Natural killer cell treated with Interleukin-12 subunit alpha and Interleukin-12 subunit beta and Interleukin-15 and Interleukin-18, amount 100 ng/mL, for 72 hours (primary cell): ENCODE measurements at places on chromosomes 11 and 22. TPM values are rescaled to one million over a fixed set of nuclear protein-coding genes. Genes with fewer than 3 reads are reported as not detected.

DNA sequence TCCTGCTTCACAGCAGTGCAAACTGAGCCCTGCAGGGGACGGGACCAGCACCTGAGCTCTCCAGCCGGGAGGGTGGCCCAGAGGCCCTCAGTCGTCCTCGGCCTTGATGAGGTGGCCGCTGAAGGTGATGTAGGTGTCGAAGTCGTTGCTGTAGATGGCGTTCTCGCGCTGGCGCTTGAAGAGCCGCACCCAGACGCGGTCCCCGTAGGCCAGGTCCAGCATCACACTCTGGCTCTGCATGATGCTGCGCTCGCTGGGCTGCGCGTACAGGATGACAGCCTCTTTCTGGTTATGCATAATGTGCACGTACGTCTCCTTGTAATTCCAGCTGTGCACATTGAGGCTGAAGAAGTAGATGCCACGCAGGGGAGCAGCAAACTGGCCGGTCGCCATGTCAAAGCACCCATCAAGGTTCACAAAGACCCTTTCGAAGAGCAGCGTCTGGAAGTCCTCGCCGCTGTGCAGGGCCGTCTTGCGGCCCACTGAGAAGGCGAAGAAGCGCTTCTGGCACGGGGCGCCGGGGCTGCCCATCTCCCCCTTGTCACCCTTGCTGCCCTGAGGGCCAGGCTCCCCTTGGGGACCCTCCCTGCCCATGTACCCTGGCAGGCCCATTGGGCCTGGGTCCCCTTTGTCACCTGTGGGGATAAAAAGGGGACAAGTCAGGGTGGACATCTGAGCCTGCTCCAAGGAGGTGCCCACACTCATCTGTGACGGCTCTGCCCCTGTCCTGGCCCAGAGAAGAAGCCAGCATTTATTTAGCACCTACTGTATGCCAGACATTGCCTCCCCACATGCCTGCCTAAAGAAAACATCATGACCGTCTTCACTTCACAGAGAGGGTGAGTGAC is 5.7 kb downstream of the C1QTNF6 start:
- no peak for DNase-seq

DNA sequence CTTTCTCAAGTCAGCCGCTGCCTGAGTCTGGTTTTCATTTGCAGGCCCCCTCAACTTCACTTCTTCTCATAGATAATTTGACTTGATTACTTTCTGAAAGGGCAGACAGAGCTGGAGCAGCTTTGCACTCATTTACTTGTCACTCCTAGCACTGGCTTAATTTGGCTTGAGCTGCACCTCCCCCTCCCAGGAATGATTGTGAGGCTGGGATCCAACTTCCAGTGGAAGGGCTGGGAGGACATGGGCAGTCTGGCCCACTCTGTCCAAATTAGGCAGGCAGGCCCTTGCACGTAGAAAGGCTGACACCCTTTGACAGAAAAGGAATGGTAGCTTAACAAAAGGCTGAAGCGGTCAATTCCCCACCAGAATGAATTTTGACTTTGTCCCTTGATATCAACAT is 453.9 kb downstream of the ETS1 start:
- DNase-seq: no peak

DNA sequence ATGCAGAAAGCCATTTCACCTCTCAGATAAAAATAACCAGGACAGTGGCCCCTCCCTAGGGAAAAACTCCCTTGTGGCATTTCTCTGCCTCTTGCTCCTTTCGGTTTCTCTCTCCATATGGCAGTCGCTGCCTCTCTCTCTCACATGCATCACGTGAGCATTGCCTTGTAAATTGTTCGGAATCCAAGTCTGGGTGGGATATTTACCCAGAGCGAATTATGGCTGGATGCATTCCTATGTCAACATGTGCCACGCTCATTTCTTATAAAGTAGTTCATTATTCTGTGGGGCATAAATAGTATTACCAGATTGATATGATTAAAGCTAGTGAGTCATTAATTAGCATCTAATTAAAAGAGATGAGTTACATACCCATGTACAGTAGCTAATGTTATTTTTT is 392.9 kb downstream of the INSC start:
- no peak for DNase-seq

DNA sequence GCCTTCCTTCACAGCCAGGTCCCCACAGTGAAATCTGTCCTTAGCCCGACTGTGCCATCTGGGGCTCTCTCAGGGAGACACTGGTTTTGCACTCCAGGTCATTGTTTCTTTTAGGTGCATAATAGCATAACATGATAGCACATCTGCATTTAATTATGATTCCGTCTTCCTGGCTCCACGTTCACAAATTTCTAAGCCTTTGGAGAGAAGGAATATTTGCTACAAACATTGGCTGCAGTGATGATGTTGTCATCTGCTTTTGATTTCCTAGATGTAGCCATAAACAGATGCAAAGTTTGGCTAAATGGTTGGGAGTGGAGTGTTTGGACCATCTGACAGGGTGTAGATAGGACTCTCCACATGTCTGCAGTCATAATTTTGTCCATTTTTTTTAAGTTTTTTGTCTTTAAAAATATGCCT is 12.0 kb upstream of the CAT start:
- no peak for DNase-seq

GRCh38 chr22:41560095-41560471 is 727 bp upstream of the CSDC2 start:
- no peak for DNase-seq

- peak; percentile 70 for DNase-seq
These were observed 599 bp downstream of the NPTXR start for GRCh38 chr22:38843201-38843656.

- no peak for DNase-seq
These were observed 2.0 kb downstream of the JRKL start for GRCh38 chr11:96391698-96392307.

GRCh38 chr11:72162891-72163492 is 27.5 kb downstream of the FOLR3 start:
- DNase-seq: no peak

DNA sequence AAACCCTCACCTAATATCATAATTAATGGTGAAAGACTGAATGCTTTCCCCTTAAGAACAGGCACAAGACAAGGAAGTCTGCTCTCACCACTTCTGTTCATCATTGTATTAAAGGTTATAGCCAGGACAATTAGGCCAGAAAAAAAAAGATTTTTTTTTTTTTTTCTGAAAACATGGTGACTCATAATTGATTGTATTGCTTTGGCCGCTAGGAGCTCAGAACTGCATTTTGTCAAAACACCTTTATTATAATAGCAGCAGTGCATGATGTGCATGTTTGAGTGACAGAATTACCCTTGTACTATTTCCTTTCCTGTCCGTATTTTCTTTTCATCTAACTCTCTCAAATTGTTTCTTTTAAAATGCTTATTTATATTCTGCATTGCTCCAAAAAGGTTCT is 98.1 kb downstream of the RNF169 start:
- DNase-seq: no peak

- no peak for DNase-seq
These were observed 457.9 kb upstream of the ISX start for GRCh38 chr22:34608106-34608505.

GRCh38 chr11:122782222-122782621 is 56.1 kb upstream of the CRTAM start:
- DNase-seq: no peak

DNA sequence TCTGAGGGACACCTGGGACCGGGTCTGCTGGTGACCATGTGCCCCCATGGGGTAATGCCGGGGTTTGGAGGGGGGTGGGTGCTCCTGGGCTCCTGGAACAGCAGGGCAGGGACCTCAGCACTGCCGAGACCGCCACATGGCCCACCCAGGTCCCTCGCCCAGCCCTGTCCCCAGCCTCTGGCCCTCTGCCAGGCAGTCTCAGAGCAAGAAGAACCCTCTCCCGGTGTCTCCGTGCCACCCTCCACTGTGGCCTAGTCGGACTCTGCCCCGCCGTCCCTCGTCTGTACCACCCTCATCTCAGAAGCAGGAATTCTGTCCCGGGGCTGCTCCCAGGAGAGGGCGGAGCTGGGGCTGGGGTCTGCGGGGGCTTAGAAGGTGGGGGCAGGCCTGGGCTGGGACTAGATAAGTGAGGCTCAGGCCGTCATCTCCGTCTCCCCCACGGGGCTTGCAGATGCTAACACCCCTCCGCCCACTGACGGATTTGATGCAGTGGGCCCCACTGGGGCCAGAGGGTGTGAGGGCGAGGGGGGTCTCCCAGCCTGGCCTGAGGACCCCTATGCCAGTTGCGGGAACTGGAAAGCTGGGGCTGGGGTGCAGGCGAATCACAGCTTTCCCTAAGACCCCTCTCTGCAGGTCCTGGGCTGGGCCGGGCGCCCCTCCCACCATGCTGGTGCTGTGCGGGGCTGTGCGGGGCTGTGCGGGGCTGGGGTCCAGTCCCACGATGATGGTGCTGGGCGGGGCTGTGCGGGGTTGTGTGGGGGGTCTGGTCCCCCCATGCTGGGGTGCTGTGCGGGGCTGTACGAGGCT is 1.1 kb downstream of the MUC5AC start:
- no peak for DNase-seq

GRCh38 chr22:49244466-49245420 is 582.9 kb downstream of the BRD1 start:
- no peak for DNase-seq

- no peak for DNase-seq
These were observed 69.4 kb upstream of the AMPD3 start for GRCh38 chr11:10385696-10386095.

DNA sequence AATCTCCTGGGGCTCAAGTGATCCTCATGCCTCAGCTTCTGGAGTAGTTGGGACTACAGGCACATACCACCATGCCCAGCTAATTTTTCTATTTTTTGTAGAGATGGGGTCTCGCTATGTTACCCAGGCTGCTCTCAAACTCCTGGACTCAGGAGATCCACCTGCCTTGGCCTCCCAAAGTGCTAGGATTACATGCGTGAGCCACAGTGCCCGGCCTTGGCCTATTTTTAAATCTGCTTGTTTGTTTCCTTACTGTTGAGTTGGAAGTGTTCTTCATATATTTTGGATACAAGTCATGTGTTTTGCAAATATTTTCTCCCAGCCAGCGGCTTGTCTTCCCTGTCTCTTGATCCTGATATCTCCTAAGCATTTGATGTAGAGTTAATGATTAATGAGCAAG is 5.0 kb downstream of the PARVB start:
- DNase-seq: no peak

DNA sequence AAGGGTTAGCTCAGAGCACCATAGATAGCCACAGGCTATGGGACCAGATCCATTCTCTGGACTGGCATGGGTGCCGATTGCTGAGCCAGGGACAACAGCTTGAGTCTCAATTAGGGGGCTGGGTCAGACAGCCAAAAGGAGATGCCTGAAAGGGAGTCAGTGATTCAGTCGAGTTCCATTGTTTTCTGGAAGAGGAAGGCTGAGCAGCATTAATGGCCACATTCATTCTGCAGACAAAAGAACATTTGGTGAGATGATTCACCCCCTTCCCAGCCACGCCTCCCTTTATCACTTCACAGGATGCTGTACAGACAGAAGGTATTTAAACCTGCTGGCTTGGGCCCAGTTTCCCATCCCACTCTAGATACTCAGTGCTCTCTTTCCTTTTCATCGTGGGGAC is 131.9 kb downstream of the ADAMTS15 start:
- DNase-seq: no peak

- peak; percentile 42 for DNase-seq
These were observed 10.6 kb downstream of the NADSYN1 start for GRCh38 chr11:71463331-71464211.

GRCh38 chr11:8262552-8263108 is 1.0 kb downstream of the LMO1 start:
- DNase-seq: no peak

DNA sequence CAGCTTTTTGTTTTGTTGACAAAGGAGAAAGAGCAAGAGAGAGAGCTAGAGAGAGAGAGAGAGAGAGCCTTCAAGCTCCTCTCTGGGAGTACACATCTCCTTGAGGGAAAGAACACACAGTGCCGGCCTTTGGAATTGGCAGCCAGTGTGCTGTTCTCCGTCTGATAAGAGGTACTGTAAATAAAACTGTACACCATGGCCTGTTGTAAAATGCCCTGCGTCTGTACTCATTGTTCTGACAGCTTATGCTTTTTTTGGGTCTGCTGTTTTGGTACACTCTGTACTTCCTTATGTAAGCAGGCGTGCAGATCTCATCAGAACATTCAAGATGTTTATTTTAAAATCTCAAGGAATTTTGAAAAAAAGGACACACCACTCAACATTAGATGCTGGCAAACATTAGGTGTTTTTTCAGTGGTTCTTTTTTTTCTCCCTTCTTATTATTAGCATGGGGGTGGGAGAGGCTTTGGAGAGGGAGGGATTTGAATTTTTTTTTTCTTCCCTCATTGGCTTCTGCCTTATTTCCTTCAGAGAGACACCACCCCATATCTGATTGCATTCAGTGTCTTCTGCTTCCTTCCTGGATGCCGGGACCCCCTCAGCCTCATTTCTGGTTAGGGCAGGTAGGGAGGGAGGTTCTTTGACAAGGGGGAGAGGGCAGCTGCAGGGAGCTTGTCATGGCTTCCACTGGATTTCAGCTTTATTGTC is 116.8 kb upstream of the NNMT start:
- no peak for DNase-seq

GRCh38 chr11:122791836-122792235 is 46.5 kb upstream of the CRTAM start:
- DNase-seq: no peak

- DNase-seq: no peak
These were observed 17.0 kb upstream of the GLYATL1B start for GRCh38 chr11:59069087-59069486.

- no peak for DNase-seq
These were observed 2.1 kb downstream of the ABTB2 start for GRCh38 chr11:34355726-34356125.

- no peak for DNase-seq
These were observed 99.2 kb downstream of the TP53I11 start for GRCh38 chr11:44851496-44851895.

GRCh38 chr11:129267716-129268115 is 75.6 kb upstream of the ARHGAP32 start:
- no peak for DNase-seq

DNA sequence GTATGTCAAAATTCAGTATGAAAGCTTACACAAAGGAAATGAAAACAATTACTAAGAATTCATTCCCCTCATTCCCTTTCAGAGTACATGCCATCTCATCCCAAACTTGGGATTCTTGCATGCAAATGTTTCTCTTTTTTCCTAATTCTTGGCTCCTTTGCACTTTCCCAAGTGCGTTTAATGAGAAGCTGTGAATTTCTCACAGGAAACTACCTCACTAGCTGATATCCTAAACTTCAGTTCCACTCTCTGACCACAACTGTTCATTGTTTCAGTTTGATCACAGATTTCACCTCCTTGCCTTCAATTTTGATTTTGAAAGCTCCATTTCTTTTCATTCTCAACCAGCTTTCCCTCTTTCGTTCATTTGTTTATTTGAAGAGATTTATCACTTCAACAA is 5.9 kb upstream of the ARL14EP start:
- no peak for DNase-seq

- DNase-seq: peak; percentile 89
These were observed at the start of gene ATF4 for GRCh38 chr22:39520226-39521105. Gene ATF4, plus strand, starts transcription at chr22:39520562. Its CDS starts 884 bp downstream, at chr22:39521446.

GRCh38 chr22:28440592-28441390 is 238.8 kb downstream of the TTC28 start:
- DNase-seq: no peak

GRCh38 chr22:17243524-17243923 is 24.3 kb upstream of the ADA2 start:
- no peak for DNase-seq

Gene RFPL2
- not detected for total RNA-seq

Gene FERMT3
- total RNA-seq: 276 TPM

Gene SERPING1
- not detected for total RNA-seq

Gene OR2D2
- total RNA-seq: not detected

Gene CNIH2
- total RNA-seq: 2.6 TPM

Gene OR6T1
- not detected for total RNA-seq

Gene MMP27
- total RNA-seq: not detected

Gene HYLS1
- total RNA-seq: 8.4 TPM

Gene ANKRD13D
- 231 TPM for total RNA-seq

Gene VSIG10L2
- not detected for total RNA-seq

Gene TCN2
- total RNA-seq: 0.19 TPM

Gene DEPDC7
- 1.1 TPM for total RNA-seq
